ENCODE measurements at places on chromosomes 7 and 10.

DNA sequence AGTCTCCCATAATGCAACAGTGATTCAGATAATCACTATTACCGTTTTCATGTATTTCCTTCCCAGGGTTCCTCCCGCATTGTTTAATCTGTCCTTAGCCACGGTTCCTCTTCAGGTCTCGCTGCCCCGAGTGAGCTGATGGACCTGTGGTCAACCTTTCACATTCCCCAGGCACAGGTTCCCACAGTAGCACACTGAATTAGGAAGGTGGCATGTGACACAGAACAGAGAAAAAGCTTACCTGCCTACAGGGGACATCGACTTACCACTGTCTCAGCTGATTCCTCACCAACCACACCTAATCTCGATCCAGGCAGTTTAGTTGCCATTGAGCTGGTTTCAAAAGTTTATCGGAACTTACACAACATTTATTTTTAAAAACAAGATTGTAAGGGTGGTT, 72.2 kb downstream of the MTURN start:
- DNase-seq: no peak

GRCh38 chr7:132103718-132104117, 472.6 kb downstream of the PLXNA4 start:
- DNase-seq: no peak

DNA sequence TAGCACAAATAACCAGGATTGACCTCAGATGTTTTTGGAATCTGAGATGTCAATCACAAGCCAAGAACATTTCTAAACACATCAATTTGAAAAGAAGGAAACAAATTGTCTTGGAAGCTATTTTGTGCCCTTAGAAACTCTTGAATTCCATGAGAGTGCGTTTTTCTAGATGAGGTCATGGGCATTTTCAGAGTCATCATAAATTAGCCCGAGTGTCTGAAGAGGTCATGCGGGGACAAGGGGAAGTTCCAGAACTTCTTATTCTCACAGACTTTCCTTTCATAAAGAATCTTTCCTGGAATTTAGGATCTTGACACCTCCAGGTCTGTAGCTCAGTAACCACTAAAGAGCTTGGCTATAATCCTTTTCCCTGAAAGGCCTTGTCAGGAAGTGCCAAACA, 28.2 kb downstream of the IL2RA start:
- DNase-seq: no peak

DNA sequence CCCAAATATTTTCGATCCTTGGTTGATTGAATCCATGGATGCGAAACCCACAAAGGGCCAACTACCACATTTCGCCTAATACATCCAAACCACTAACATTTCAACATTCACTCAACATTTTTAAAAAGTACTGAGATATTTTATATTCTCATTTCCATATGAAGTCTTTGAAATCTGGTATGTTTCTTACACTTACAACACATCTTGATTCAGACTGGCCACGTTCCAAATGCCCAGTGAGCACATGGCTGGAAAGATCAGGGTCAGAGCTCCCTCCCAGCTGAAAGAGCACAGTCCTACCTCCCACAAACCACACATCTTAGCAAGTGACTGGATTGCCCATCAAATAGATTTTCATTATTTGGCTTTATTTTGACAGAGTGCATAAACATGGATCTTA, 18.9 kb downstream of the NCAPG2 start:
- DNase-seq: no peak

DNA sequence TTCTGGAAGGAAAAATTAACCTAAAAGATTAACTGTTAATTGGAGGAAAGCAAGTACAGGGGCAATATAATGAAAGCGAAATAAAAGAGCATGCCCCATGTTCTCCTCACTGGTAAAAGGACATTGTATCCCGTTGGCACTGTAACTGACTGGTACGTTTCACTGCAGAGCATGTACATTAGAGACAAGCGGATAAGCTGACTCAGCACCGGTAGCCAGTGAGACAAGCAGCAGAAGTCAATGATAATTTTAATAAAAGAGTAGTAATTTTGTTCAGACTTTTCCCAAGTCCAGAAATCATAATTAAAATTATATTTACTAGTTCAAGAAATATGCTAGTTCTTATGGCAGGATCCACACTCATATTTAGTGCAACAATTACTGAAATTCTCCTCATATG, 161.5 kb upstream of the VWC2 start:
- no peak for DNase-seq

GRCh38 chr7:64882341-64883112, 20.5 kb upstream of the ZNF273 start:
- DNase-seq: no peak

DNA sequence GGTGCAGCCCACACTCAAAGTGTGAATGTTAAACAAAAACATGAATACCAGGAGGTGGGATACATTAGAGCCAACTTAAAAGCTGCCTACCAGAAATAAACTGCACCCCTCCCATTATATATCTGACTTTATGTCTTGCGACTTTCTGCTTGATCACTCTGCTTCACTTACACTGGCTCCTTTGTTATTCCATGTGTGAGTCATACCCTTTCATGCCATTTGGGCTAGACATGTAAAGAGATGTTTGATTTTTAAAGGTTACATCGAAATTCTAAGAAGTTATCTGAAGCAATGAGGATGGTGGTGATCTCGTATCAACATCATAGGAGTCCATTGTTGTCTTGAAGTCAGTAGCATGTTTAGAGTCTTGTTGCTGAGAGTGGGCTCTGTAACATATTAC, 31.6 kb upstream of the ETV1 start:
- no peak for DNase-seq

DNA sequence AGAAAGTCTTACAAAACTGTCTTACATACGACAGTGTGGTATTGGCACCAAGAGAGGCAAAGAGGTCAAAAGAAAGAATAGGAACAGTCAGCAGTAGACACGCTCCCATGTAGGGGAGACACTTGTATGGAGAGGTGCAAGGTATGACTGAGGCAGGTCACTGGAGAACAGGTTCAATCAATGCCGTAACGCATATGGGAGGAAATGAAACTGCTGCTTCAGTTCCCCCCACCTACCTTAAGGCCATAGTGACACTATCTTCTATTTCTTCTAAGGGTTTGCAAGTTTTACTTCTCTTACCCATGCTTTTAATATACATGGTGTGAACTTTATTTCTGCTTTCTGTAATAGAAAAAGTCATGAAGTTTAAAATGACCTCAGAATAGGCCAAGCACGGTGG, 5.5 kb upstream of the PITRM1 start:
- no peak for DNase-seq

- DNase-seq: no peak
Measured at GRCh38 chr10:51860257-51860656, 160.9 kb upstream of the CSTF2T start.

- DNase-seq: no peak
Measured at GRCh38 chr10:116211682-116212081, 61.3 kb downstream of the GFRA1 start.

DNA sequence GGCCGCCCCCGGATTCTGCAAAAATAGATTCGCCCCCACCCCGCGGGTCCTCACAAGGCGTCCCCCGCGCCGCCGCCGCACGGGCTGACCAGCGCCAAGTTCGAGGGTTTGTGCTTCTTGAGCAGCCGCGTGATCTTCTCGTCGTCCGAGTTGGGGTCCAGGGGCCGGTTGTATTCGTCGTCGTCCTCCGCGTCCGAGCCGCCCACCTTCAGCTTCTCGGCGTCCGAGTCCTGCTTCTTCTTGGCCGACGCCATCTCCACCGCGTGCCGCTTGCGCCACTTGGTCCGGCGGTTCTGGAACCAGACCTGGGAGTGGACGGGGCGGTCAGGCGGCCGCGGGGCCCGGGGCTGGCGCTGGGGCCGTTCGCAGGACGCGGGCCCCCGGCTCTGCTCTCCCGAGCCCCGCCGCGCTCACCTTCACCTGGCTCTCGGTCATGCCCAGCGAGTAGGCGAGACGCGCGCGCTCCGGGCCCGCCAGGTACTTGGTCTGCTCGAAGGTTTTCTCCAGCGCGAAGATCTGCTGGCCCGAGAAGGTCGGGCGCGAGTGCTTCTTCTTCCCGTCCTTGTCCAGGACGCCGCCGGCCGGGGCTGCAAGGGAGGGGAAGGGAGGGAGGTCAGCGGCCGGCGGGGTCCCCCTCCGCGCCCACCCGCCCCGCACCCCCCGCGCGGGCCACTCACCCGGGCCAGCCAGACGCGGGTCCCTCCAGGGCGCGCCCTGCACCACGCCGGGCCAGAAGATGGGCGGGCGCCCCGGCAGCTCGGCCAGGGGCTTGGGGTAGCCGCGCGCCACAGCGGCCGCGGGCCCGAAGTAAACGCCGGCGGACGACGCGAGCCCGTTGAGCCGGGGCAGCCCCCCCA, 853 bp downstream of the NKX6-2 start:
- no peak for DNase-seq

GRCh38 chr7:80095545-80095944, 39.1 kb upstream of the GNAI1 start:
- no peak for DNase-seq

DNA sequence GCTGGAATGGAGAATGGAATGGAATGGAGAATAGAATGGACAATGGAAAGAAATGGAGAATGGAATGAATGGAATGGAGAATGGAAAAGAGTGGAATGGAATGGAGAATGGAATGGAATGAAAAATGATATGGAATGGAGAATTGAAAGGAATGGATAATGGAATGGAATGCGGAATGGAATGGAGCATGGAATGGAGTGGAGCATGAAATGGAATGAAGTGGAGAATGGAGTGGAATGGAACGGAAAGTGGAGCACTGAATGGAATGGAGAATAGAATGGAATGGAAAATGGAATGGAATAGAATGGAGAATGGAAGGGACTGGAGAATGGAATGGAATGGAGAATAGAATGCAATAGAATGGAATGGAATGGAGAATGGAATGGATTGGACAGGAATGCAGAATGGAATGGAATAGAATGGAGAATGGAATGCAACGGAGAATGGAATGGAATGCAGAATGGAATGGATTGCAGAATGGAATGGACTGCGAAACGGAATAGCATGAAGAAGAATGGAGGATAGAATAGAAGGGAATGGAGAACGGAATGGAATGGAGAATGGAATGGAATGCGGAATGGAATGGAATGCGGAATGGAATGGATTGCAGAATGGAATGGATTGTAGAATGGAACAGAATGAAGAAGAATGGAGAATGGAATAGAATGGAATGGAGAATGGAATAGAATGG, 89.4 kb downstream of the NSUN6 start:
- DNase-seq: no peak

DNA sequence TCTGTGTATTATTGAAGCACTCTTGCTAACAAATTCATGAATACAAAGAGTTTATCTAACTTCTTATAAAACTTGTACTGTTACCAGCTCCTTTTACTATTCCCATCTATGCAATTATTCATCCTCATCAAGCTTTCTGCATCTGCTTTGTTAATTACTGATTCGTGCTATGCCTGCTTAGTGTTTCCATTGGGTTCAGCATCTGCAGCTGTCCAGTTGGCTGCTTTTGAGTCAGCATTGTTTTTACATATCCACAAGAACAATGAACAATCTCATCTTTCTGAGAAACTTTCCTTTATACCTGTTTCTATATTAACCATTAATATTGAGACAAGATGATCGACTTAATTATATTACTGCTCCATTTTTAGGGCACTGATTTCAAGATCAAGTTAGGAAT, 19.6 kb upstream of the ANLN start:
- DNase-seq: no peak

GRCh38 chr7:112286250-112287086, 80.0 kb downstream of the ZNF277 start:
- DNase-seq: no peak

DNA sequence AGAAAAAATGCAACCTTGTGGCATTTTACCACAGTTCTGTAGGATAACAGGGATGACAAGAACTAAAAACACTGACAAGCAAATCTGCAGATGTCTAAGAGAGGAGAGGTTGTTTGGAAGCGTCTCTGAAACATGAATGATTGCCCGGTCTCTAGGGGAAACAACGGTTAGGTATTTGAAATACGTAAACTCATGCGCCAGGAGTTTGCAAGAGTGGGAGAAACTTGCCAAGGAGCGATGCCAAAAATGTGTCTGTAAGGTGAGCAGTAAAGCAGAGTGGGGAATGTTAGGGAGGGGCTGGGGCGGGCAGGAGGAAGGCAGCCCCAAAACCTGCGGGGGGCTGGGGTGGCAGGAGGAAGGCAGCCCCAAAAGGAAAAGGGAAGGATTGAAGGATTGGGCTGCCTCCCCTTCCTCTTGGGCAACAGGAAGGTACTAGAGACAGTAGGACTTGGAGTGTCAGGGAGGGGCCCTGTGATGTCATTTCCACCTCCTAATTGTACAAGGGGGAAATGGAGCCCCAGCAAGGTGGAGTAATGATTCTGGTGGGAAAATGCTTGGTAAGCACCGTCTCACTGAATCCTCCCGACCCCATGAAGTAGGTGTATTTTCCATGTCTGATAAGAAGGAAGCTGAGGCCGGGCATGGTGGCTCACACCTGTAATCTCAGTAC, 33.2 kb upstream of the PLEKHA1 start:
- DNase-seq: no peak

DNA sequence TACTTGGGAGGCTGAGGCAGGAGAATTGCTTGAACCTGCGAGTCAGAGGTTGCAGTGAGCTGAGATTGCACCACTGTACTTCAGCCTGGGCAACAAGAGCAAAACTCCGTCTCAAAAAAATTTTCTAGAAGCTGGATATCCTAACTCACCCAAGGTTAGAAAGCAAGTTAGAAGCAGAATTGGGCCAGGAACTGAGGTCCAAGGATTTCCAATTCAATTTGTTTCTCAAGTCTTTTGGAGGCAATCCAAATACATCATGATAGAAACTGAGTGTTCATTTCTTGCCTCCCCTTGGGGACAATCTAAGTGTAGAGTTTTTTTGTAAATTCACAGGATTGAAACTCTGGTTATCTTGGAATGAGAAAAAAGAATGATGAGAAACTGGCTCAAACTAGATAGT, 45.5 kb downstream of the LAMB1 start:
- no peak for DNase-seq

DNA sequence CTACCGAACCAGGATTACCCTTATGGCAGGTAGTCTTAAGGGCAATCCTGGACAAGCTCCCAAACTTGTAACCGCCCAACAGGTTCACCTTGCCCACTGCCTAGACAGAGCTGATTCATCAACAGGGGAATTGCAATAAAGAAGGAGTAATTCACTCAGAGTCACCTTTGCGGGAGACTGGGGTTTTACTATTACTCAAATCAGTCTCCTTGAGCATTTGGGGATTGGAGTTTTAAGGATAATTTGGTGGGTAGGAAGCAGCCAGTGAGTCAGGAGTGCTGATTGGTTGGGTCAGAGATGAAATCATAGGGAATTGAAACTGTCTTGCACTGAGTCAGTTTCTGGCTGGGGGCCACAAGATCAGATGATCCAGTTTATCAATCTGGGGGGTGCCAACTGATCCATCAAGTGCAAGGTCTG, 25.3 kb downstream of the HK1 start:
- no peak for DNase-seq
